H1 (cell line): ENCODE measurements at places on chromosomes 2 and 18.

GRCh38 chr2:16494836-16495508 lies 170.7 kb downstream of the CYRIA start:
- DNase-seq, result no peak

DNA sequence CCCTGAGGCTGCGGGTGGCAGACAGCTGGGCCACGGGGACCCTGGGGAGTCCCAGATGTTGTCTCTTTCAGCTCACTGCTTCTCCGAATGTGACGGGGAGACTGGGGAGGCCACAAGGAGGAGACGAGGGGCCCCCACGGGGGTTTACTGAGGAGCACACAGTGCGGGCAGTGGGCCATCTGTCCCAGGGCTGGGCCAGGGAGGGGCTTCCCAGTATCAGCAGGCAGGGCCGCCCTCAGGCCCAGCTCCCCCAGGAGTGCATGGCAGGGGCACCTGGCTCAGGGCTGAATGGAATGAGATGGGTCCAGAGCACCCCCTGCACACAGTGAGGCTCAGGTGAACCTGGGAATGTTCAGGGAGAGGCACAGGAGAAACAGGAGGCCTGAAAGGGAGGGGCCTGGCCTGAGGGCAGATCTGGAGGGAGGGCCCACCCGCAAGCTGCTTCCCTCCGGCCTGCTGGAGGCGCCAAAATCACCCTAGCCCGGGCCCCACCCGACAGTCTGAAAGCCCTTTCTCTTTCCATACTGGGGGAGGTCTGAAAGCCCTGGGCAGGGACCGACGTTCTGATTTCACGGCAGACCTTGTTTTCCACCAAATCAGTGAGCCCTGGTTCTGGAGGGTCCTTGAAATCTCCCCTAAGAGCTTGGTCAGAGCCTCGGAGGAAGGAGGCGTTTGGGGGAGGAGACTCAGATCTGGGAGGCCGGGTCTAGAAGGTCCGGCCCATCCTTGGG lies 35.5 kb upstream of the PTMA start:
- DNase-seq, result no peak

DNA sequence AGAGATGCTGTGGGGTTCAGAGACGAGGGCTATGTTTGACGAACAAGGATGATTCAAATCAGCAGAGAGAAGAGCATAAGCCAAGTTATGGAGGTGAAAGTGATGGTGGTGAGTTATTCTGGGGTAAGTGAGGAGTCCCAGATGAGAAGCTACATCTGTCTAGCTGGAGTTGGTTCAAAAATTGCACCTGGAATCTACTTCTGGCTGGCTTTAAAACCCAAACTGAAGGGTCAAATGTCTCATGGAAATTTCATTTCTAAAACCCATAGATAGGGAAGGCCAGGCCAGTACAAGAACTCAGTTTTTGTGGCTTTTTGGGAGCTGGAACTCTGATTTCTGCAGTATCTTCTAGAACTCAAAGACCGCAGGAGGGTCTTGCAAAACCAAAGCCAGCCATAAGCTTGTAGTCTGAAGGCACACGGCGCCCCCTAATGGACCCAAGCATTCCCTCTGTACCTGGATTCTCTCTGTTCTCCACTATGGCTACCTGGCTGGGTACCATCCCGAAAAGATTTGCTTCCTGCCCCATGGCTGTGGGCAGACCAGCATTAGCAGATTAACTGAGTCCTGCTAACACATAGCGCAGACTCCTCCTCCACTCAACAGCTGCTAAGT lies 229.1 kb upstream of the SLC14A2 start:
- DNase-seq, result peak; percentile 69

GRCh38 chr2:9327873-9328352 lies 95.4 kb downstream of the ITGB1BP1 start:
- DNase-seq, result no peak

GRCh38 chr2:23149777-23150176 lies 235.2 kb upstream of the KLHL29 start:
- no peak for DNase-seq

DNA sequence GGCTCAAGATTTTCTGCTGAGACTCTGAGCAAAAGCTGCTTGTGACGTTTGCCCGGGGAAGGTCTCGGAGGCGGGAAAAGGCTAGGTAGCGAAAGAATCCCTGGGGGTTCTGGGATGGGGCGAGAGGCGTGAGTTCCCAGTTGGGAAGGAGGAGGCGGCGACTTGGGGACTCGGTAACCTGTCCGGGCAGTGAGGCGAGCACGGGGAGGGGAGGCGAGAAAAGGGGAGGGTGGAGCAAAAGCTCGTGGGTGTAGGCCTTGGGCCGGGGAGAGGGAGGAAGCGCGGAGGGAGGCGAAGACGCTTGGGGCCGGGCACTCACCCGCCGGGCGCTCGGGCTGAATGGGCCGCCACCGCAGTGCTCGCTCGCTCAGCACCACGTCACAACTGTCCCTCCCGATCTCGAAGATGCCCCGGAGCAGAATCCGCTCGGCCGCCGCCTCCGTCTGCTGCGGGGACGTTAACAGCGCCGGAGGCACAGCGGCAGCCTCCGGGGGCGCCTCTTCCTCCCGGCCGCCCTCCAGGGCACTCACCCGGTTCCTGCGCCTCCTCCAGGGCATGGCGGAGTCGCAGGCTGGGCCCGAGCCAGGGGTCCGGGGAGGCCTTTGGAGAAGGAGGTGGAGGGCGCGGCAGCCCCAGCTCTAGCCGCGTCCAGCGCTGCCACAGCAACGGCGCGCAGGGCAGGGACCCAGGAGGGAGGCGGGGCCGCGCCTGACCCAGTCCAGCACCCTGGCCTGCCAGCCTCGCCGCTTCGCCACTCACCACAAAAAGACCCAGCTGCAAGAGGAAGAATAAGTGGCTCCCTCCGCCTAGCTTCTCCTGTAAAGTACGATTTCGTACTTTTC lies at the start of gene CERKL:
CERKL (minus strand) TSS at position 656 of the 842 bp plus-strand sequence; CDS start at position 557, 99 bp downstream.
- peak; percentile 83 for DNase-seq

- DNase-seq, result no peak
Observed at GRCh38 chr2:190311893-190312634, 7.6 kb downstream of the HIBCH start.

DNA sequence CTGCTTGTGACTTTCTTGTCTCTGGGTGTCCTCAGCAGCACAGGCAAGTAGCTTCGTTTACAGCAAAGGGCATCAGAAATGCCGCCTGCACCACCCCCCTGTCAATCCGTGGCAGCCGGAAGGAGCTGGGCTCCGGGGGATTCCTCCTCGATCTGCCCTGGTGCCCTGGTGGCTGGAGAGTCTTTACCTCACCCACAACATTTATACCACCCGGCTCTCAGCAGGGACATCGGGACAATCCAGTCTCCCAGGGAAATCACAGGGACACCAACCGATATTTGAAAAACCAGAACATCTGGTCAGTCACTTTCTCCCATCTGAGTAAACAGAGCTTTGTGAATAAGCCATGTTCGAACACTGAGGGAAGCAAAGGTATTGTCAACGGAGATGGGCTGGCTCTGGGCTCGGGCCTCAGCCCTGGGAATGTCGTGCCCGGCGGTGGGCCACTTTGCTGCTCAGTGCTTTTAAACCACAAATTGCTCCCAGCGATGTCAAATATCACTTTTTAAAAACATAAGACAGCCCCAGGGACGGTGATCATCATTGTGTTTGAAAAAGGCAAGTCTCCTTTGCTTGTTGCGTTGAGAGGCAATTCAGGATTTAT lies 210.0 kb upstream of the SALL3 start:
- DNase-seq, result no peak

DNA sequence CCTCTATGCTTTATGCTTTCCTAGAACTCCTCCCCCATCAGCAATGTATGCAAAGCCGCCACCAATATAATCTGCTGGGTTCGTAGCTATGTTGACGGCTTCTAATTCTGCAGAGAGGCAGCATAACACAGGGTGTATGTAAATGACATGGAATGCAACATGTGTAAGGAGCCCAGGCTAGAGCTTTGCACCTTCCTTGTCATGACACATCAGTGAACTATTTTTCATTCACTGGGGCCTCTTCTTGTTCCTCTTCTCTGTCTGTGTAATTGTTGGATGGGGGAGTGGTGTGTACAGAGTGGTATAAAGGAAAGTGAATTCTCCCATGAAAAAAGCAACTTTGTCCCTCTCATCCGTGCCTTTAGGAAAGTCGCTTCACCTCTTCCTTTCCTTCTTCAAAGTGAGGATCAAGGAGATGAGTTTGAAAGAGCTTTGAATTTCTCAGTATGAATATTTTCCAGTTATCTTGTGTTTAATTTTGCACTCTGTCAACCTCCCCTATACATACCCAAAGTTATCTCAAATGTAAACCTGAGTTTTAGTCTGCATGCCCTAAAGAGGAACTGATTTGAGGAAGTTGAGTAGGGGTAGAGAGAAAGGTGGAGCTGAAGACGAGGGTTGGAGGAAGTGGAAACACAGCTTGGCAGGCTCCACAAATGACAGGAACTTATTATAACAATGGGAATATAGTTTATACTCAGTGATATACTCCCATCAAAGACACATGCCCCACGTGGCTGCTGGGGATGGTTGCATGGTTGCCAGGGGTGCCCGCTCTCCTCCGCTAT lies 74.9 kb upstream of the ARL4C start:
- DNase-seq, result no peak

GRCh38 chr2:232687382-232688160 lies 9.6 kb upstream of the GIGYF2 start:
- DNase-seq, result no peak

GRCh38 chr2:66013456-66013855 lies 421.5 kb upstream of the MEIS1 start:
- no peak for DNase-seq

DNA sequence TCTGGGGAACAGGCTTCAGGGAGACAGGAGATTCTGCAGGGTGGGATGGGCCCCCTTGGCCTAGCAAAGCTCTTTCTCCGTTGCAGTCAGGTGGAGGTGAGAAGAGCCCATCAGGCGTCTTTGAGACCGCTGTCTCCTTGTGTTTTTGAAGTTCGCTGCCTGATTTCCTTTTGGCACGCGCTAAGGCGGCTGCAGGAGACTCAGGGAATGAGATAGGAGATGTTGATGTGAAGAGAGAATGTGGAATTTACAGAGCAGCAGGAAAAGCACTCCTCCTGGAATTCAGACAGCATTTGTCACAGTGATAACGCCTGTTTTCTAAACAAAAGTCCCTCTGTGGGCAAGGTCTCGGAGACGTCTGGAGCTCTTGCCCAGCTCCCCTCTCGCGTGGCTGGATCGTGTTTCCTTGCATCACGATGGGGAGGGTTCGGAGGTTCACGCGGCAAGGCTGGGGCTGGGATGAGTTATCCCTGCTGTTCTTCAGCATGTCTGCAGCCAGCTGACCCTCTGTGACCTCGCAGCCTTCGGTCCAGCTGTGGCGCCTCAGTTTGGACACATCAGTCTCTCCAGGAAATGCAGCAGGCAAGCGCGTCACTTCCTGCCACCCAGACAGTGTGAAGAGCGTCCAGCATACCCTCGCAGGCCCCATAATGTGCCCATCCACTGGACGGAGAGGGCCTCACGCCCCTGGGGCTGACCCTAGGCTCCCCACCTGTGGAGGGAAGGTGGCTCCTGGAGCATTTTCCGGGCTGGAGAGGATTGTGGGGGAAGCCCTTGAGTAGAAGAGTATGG lies 30.2 kb downstream of the GLI2 start:
- DNase-seq, result no peak

GRCh38 chr2:85861650-85862049 lies 27.1 kb downstream of the ST3GAL5 start:
- no peak for DNase-seq

- no peak for DNase-seq
Observed at GRCh38 chr2:152694161-152694661, 23.1 kb downstream of the PRPF40A start.

GRCh38 chr2:60483401-60483800 lies 70.1 kb downstream of the BCL11A start:
- DNase-seq, result no peak

- DNase-seq, result no peak
Observed at GRCh38 chr18:68604256-68604655, 110.7 kb downstream of the TMX3 start.

GRCh38 chr2:65402323-65402722 lies 30.1 kb downstream of the SPRED2 start:
- no peak for DNase-seq
